Germinal center (tissue), 1 donor: ENCODE measurements at places on chromosomes 11 and 22.

DNA sequence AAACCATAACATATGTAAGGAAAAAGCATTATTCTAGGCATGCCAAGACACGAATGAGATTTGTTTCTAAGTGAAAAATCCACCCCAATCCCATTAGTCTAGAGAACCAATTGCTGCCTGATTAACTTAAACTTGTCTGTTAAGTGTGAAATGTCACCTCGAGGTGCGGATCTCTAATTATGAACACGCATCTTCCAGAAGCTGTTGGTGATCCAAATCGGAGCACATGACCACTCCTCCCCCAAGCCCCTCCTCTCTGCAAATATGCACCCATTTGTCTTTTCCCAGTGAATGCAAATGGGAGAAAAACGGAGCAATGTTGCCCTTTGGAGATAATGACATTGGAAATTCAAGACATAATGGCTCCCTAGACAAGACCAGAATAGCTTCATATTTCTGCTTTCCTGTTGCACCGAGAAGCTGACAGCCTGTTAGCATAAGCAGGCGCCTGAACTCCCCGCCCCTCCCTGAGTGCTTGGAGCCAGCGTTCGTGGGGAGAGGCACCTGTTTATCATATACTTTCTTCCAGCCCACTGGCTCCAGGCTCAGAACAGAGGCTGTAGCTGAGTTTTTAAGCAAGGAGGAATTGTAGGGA is 6.0 kb upstream of the FXYD6 start:
- no peak for DNase-seq

DNA sequence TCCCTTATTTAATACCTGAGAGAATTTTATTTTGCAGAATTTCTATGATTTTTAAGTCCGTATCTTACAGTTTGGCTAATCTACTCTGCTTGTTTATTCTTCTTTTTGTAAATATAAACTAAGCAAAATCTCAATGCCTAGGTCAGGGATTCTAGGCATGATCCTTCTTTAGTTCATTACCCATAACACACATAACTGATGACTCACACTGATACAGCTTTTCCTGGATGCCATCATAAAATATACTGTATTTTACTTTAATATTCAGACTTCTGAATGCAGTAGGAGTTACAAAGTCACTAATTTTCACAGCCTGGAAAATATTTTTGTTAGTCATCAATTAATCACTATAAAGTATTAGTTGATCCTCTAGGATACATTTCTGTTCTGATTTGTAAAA is 898.2 kb upstream of the RAG2 start:
- DNase-seq: no peak

DNA sequence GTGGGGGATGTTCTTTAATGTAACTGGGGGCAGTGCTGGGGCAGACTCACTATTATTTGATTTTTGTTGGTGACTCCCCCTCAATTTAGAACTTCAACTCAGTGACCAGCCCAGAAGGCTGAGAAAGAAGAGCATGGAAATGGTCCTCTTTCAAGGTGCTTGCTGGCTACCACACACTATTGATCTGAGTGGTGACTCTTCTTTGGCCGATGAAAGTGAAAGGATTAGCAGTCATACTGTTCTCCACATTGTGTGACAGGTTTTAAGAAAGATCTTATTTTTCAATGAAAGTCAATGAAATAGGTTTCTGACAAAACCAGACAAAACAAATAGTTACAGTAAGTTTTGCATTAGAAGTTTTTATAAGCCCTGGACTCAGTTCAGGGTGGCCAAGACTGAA is 29.9 kb downstream of the NLRP14 start:
- DNase-seq: no peak

GRCh38 chr22:30876915-30877553 is 91.5 kb downstream of the MORC2 start:
- no peak for DNase-seq

DNA sequence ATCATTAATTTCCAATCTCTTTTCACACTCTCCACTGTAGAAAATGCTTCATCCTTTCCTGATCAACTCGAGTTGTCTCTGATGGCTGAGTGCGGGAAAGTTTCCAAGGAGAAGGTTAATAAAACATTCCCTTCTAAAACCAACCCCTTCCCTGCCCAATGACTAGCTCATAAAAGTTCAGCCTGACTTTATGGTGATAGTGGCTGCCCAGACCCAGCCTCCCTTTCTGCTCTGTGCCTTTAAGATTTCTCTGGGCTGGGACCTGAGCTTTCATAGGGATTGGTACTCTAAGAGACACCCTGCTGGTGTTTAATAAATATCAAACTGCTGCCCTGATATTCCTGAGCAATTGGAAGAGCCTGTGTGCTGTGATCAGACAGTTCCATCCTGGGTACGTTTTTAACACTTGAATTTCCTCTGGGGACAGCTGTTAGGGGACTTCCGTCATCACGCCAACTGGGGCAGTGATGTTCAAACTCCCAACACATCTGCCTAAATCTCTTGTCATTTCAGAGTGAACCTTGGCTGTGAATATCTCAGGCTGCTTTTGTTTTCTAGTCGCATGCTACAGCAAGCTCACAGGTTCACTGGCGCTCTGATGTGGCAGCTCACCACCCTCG is 195.0 kb upstream of the KIRREL3 start:
- DNase-seq: no peak

DNA sequence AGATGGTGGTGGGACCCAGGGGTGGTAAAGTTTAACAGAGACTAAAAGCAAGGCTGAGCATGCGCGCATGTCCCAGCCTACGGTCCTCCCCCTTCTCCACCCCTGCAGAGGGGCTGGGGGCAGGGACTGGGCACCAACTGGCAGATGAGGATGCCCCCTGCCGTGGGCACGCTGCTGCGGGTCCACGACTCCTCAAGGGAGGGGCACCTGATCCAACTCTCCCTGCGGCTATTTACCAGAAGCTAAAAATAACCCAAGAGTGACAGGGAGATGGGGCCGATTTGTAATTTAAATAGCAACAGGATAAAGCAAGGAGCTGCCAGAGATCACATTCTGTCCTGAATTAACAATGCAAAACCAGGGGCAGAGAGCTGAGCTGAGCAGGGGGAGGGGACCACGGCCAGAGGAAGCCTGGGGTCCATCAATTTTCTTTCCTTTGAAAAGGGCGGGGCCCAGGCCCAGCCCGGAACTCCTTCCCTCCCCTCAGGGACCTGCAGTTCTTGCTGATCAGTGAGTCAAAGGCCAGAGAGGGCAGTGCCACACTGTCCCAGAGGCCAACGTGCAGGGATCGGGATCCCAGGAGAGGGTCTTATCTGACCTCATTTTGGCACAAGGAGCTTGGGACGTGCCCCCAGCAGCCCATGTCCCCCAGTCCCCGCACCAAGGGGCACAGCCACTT is 8.1 kb upstream of the DGKZ start:
- DNase-seq: no peak

GRCh38 chr11:117978991-117979390 is 7.2 kb upstream of the IL10RA start:
- DNase-seq: no peak

- DNase-seq: no peak
These were observed 21.5 kb upstream of the CYP2D6 start for GRCh38 chr22:42151924-42152635.

DNA sequence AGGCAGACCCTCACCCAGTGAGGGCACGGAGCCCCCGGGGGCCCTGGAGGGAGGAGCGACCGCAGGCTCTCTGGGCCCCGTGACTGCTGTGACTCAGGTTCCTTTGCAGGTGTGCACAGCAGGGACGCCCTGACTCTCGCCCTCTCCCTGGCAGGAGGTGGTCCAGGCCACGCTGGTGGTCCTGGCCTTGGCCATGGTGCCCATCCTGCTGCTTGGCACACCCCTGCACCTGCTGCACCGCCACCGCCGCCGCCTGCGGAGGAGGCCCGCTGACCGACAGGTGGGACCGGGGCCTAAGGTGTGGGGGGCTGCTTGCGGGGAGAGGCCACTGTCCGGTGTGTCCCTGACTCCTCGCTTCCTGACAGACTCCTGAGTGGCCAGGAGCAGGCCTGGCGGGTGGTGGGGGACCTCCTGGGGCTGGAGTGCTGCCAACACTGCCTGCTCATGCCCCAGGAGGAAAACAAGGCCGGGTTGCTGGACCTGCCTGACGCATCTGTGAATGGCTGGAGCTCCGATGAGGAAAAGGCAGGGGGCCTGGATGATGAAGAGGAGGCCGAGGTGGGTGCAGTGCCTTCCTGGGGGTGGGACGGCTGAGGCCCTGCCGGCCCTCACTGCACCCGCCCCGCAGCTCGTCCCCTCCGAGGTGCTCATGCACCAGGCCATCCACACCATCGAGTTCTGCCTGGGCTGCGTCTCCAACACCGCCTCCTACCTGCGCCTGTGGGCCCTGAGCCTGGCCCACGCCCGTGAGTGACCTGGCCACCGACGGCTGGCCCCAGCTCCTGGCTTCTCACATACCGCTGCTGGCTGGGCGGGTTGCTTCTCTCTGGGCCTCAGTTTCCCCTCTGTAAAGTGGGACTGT is 10.9 kb downstream of the TCIRG1 start:
- no peak for DNase-seq

GRCh38 chr11:15127341-15127740 is 12.6 kb downstream of the INSC start:
- no peak for DNase-seq

DNA sequence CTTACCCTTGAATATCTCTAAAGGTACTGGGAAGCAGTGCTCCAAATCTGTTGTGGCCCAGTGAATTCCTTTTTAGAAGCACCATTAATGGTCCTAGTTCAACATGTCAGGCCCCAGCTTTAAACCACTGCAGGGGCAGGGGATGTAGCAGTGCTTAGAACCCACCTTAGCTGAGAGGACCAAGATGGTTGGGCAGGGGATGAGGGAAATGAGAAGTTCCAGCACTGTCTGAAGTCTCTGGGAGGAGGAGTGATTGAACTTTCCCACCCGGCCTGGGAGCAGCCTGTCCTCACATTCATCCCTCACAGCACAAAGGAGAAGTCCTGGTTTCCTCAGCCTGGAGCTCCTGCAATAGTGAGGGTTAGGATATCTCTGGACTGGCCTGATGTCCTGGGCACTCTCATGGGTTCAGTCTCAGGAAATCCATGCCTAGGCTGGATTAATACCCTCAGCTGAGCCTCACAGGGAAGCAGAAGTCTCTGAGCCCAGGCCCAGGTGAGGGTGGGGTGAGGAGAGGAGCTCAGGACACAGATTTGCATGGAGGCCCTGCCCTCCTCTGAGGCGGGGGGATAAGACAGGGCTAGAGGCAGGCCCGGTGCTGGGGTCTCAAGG is 28.6 kb upstream of the PRAME start:
- no peak for DNase-seq

GRCh38 chr11:72292106-72292785 is 48.3 kb upstream of the PHOX2A start:
- DNase-seq: no peak

DNA sequence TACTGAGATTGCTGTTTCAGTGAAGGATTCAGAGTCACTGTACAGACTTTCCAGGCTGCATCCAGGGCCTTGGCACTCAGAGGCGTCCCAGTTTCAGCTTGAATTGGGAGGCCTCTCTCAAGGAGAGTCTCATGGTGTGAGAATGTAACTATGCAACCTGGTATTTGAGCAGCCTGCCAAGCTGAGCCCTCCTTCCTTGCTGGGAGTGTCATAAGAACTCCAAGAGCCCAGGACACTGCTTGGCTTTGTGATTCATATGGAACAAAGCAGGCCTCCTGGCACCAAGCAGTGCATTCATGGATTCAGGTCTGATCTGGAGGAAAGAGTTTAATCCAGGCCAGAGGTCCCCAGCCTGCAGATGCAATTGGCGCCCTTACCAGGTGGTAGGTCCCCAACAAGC is 171.7 kb downstream of the DBX1 start:
- DNase-seq: no peak

GRCh38 chr22:44608597-44609399 is 93.2 kb upstream of the PRR5 start:
- no peak for DNase-seq

GRCh38 chr11:20260307-20260706 is 100.0 kb upstream of the DBX1 start:
- DNase-seq: no peak

GRCh38 chr11:87213444-87213843 is 175.7 kb downstream of the TMEM135 start:
- DNase-seq: no peak

DNA sequence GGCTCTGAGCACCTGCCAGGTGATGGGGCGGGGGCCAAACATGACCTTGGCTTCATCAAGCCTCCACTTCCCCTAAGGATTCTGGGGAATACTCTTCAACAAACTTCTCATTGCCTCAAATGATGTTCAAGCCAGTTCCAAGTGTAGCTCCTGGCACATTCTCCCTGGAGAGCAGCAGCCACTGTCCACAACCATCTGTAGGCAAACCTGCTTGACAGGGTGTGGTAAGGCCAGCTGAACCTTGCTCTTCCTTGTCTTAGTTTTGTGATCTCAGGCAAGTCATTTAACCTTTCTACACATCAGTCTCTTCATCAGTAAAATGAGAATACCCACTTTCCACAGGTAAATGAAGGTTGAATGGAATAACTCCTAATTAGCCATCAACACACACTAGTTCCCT is 323.3 kb downstream of the TENM4 start:
- no peak for DNase-seq

DNA sequence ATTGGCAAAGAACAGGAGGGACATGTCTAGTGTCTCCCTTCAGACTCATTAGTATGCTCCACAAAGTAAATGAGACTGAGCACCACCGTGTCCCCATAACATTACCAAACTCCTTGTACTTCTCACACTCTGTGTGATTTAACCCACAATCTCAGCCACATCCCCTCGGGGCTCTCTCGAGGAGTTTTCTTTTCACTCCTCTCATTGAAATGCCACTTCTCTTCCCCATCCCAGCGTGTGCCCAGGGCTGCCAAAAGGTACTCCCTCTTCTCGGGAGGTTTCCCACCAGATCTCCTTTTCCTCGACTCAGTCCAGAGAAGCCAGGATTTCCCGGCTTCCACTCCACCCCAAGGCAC is 1.1 kb downstream of the RBFOX2 start:
- DNase-seq: peak; percentile 16

DNA sequence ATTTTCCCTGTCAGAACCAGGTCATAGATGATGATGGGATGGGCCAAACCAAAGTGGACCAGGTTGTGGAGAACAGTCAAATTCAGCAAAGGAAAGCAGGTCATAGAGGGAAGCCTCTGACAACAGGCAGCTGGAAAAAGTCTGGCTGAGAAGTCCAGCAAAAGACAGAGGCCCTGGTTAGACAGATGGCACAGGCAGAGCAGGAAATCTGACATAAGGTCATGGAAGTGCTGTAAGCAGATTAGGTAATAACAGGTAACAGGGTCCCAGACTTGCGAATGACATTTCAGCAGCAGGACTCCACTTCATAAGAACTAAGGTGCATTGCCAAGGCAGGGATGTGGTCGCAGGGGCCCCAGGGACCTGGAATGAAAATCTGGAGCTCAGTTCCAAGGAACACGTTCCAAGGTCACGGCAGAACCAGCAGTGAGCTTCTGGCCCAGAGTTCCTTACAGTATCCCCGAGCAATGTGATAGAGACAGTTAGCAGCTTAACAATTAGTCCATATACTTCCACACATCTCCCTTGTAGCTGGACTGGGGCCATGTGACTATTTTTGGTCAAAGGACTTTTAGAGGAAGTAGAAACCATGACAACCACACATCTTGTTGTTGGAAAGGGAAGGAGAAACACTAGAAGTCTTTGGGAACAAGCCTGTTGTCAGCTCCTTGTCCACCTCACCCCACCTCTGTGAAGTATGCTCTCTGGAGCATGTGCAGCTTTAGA is 75.4 kb downstream of the ME3 start:
- no peak for DNase-seq
